NCI-H1930 (cell line): ENCODE measurements at places on chromosomes 7 and 10.
A peak's percentile ranks its signal among the peaks of the same experiment; 100 is the strongest.

DNA sequence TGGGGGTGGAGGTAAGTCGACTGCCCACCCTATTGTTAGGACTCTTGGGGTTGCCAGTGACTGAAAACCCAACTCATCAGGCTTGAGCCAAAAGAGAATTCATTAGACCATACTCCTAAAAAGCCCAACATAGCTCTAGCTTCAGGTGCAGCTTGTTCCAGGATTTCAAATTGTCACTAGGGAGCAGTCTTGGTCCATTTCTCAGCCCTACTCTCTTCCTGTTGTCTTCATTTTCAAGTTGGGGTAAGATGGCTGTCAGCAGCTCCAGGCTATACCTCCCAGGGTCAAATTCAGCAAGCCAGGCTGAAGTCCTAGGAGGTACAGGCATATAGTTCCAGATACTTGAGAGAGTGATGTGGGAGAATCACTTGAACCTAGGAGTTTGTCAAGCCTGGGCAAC lies 14.9 kb upstream of the COL13A1 start:
- no peak for DNase-seq

- DNase-seq, result no peak
Observed at GRCh38 chr7:126700807-126701604, 551.7 kb downstream of the GRM8 start.

DNA sequence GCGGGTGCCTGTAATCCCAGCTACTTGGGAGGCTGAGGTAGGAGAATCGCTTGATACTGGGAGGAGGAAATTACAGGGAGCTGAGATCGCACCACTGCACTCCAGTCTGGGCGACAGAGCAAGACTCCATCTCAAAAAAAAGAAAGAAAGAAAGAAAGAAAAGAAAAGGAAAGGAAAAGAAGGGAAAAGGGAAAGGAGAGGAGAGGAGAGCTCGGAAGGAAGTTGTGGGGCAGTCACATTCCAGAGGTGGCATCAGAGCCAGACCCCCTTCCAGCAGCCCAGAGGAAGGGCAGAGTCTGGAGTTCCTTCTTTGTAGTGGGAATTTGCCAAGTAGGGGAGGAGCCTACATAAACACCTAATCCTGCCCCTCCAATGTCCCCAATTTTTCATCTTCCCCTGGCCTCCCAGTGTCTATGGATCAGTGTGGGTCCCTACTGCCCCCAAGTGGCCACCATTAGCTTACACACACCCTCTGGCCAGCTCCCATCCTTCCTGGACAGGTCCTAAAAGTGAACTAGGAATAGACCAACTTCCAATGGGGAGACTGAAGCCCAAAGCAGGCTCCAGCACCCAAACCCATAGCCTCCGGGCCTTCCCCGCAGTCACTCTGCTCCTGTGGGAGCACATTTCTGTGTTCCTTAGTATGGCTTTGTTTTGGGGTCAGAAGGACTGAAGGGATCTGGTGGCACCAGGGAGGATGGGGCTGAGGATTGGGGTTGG lies 39.6 kb upstream of the HSPB1 start:
- peak; percentile 62 for DNase-seq

DNA sequence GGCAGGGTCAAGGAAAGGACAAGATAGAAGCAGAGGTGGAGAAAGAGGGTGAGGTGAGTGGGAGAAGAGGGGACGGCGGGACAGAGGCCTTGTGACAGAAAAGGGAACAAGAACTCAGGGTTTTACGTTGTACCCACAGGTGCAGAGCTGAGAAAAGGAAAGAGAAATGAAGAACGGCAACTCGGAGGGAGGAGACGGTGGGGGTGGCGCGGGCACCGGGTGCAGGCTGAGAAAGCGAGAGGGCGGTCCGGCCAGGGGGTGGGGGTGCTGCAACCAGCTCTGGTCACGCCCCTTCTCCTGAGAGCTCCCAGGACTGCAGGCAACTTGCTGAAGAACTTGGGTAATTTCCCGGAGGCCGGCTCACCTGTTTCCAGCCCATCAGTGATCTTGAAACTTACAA lies 65.3 kb downstream of the CARD11 start:
- DNase-seq, result no peak

GRCh38 chr10:61001731-61002122 lies 57.7 kb upstream of the RHOBTB1 start:
- DNase-seq, result no peak

GRCh38 chr10:329361-330099 lies 194.3 kb downstream of the ZMYND11 start:
- DNase-seq, result no peak

DNA sequence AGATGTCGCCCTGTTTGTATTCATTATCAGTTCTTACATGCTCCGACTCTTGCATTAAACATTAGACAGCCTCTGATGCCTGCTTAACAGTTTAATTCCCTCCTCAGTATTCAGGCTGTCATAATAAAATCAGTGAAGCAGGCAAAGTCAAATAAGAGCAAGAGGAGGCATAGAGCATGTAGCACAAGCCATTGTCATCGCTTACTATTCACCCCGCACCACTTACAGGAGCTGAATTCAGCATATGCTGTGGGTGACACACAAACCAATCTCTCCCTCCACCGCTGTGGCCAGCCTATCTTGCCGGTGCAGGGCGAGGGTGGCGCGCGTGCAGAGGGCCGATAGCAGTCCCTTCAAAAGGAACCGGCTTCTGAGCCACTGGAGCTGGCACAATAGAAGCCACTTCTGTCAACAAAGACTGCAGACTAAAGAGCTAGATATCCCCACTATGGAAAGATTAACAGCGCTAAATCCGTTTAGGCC lies 433.2 kb upstream of the MGMT start:
- DNase-seq, result no peak

DNA sequence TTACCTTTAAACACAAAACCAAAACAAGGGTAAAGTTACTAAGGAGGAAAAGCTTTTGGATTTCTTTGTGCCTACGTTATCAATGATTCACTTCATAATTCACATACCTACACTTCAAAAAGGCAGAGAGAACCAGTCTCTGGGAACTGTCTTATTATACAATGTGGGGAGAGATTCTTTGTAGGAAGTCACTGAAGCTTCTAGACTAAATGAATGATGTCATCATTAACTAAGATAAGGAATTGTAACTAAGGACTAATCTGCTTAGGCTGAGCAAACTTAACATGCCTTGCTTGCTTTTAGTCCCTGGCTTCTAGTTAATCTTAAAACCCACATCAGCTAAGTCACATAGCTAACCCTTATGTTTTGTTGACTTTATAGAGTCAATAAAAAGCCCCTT lies 771.2 kb downstream of the NXPH1 start:
- no peak for DNase-seq

DNA sequence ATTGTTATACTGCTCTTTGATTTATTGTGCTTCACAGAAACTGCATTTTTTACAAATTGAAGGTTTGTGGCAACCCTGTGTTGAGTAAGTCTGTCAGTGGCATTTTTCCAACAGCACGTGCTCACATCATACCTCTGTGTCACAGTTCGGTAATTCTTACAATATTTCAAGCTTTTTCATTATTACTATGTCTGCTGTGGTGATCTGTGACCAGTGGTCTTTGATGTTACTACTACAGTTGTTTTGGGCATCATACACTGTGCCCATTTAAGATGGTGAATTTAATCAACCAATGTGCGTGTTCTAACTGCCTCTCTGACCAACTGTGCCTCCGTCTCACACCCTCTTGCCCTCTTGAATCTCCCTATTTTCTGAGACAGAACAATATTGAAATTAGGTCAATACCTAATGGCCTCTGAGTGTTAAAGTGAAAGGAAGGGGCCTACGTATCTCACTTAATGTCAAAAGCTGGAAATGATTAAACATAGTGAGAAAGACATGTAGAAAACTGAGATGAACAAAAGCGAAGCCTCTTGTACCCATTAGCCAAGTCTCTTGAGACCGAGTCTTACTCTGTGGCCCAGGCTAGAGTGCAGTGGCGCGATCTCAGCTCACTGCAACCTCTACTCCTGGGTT lies 20.2 kb upstream of the ASL start:
- DNase-seq, result no peak

DNA sequence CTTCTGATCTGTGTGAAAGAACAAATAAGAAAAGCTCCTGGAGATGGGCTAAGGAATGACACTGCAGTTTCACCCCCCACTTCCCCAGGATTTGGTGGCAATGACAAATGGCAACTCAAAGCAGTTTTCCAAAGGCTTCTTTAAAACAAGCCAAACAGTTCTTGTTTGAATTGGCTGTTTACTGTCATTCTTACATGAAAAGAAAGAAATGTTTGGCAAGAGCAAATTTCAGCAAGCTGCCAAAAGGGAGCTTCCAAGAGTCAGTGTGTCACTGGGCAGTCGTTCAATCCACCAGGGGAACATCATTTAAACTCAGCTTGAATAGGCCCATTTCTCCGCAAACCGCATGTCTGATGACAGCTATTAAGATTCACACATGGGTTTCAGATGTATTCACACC lies 119.0 kb upstream of the RHOBTB1 start:
- no peak for DNase-seq

GRCh38 chr10:125081931-125082330 lies 78.4 kb downstream of the CTBP2 start:
- no peak for DNase-seq

GRCh38 chr7:112757337-112757736 lies 32.9 kb downstream of the TMEM168 start:
- DNase-seq, result no peak

DNA sequence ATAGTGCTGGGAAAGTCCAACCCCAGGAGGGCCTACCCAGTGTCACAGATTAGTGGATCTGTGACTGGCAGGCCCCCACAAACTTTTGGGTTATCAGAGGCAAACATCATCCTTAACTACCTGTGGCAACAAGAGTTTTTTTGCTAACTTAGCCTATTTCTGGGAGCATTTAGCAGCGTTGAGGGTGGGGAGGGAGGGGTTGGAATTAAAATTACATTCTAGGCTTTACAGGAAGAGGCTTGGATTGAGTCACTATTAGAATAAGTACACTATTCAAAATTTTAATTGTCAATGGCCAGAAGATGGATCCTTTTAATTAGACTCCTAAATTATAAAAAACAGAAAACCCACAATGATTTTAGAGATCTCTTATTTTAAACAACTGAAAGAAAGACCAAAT lies 267.9 kb upstream of the NPSR1 start:
- DNase-seq, result no peak
